T1000 (cell line): ENCODE measurements at places on chromosomes 11 and 22.

DNA sequence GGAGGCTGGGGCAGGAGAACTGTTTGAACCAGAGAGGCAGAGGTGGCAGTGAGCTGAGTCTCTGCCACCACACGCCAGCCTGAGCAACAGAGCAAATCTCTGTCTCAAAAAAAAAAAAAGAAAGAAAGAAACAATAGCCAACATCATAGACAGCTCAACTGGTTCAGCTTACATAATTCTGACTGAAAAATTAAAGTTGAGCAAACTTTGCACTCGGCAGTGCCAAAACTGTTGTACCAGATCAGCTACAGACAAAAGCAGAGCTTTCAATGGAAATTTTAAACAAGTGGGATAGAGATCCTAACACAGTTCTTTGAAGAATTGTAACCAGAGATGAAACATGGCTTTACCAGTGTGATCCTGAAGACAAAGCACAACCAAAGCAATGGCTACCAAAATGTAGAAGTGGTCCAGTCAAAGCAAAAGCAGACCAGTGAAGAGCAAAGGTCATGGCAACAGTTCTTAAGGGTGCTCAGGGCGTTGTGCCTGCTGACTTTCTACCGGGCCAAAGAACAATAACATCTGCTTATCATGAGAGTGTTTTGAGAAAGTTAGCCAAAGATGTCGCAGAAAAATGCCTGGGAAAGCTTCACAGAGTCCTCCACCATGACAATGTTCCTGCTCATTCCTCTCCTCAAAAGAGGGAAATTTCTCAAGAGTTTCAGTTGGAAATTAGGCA is 59.3 kb downstream of the TTC28 start:
- no peak for DNase-seq

DNA sequence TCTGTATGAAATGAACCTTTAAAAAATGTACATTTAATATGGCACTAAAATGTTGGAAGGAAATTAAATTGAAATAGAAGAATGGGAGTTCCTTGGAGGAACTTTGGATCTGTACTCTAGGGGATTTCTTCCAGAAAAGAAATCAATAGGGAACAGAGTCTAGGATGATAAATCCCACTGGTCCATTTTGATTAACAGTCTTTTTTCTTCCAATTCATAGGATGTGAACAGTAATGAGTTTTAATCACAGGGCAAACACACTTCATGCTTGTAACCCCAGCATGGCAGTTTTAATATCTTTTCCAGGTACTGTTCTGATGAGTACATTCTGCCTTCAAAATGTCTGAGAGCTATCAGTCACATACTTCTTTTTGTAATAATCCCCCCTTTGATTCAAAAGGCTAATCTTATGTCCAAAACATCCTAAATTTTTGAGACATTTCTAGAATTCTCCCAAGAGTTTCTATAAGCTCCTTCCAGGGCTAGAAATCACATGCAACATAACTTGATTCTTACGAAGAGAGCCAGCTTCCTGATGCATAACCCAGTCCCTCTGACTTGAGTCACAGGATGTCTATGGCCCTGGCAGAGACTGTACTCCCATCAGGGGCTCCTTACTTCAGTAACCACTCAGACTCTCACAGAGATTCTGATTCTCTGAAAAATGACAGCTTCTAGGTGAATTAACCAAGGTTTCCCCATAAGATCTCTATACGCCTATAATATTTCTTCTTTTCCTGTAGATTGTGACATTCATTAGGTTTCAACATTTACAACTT is 112.9 kb downstream of the SLC36A4 start:
- no peak for DNase-seq

DNA sequence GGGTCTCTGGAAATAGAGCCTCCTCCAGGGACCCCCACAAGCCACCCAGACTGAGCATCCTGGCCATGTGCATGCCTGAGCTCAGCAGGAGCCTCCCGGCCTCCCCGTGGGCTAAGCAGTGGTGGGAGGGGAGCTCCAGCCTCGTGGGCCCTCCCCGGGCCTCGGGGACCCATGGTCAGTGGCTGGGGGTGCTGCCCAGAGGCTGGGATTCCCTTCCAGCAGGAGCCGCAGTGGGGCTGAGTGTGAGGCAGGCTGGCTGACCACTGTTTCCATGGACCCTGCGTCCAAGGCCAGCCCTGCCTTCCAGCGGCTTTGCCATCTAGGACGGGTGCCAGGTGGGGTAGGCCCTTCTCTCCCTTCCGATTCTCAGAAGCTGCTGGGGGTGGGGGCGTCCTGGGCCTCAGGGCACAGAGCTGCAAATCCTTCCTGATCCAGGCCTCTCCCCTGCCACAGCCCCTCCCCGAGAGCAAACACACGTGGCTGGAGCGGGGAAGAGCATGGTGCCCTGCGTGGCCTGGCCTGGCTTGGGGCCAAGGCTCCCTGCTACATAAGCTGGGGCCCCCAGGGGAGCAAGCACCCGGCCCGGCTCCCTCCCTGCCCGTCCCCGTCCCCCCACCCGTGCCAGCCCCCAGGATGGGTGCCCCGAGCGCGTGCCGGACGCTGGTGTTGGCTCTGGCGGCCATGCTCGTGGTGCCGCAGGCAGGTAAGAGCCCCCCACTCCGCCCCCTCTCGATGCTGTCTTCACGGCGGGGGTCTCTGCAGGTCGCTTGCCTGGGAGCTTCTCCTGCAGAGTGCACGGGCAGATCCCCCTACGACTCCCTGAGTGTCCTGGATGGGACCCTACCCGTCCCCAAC is at the start of gene MUC5B:
Gene MUC5B, plus strand, starts transcription at position 576 of the 855 bp plus-strand sequence. Its CDS starts 58 bp downstream, at position 634.
- no peak for DNase-seq

DNA sequence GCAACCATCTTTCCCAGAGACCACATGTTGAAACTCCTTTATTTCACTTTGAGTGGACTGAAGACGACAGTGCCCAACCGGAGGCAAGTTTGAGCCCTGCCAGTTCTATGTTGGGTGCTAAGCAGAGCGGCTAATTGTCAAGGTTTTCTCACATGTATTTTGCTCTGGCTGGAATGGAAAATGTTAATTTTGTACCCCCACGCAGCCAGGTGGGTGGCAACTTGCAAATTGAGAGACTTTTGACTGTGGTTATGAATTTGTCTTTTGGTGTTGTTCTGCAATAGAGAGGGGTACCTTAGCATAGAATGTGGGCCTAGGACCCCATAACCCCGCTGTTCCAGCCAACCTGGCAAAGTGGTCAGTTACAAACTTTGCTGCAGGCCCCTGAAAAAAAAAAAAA is 42.5 kb upstream of the SLC5A12 start:
- no peak for DNase-seq

DNA sequence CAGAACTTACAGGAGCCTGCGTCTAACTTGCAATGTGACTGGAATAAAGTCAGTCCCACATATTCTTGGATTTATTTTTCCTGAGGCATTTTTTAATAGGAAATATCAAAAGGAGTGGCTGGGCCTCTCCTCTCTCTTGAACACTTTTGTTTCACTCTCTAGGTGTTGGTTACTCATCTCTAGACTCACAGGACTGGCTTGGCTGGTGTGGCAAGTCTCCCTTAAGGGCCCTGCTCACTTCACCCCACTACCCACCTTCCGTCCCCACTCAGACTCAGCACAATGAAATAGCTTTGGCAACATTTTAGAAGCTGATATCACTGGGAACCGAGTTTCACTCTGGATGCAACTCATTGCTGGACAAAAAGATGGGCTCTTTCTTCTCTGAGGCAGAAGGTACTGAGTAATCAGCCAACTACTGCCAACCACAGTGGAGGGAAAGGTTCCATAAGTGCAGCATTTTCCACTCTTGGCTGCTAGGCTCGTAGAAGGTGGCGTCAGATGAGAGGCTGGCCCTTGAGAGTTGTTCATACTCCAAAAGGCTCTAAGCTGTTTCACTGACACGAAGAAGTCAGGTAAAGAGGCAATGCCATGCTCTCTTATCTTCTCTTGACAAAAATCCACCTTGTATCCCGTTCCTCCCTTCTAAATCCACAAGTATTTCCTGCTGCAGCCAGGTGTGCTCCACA is 390.6 kb downstream of the SOX6 start:
- DNase-seq, result no peak

GRCh38 chr11:117879516-117880480 is 3.3 kb upstream of the FXYD6 start:
- no peak for DNase-seq

DNA sequence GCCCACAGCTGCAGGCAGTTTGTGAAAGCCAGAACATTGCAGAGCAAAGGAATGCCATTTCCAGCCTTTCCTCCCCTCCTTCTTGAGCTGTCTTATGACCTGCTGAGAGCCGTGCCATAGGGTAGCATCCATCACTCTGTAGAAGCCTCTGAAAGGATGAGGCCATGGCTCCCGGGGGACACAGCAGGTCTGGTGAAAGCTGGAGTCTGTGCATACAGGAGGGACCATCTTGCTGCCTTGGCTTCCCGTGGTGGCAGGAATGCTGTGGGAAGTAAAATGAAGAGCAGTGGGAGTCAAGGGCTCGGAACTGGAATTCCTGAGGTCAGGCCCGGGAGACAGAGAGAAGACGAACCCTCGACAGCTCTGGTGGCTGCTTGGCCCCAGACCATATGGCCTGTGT is 30.9 kb downstream of the ANO1 start:
- no peak for DNase-seq

DNA sequence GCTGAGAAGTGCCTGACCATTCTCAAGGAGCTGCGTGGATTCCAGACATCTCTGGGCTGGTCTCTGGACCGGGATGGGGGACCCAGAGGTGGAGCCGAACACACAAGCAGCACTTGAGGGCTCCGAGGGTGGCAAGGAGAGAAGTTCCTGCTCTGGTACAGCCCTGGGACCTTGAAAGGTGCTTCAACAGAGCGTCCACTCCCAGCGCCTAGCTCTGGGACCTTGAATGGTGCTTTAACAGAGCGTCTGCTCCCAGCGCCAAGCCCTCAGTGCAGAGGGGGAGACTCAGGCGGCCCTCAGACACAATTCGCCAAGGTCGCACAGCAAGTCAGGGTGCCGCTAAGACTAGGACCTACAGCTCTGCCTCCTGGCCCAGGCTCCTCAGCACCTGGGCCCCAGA is 10.6 kb upstream of the NPAS4 start:
- no peak for DNase-seq

DNA sequence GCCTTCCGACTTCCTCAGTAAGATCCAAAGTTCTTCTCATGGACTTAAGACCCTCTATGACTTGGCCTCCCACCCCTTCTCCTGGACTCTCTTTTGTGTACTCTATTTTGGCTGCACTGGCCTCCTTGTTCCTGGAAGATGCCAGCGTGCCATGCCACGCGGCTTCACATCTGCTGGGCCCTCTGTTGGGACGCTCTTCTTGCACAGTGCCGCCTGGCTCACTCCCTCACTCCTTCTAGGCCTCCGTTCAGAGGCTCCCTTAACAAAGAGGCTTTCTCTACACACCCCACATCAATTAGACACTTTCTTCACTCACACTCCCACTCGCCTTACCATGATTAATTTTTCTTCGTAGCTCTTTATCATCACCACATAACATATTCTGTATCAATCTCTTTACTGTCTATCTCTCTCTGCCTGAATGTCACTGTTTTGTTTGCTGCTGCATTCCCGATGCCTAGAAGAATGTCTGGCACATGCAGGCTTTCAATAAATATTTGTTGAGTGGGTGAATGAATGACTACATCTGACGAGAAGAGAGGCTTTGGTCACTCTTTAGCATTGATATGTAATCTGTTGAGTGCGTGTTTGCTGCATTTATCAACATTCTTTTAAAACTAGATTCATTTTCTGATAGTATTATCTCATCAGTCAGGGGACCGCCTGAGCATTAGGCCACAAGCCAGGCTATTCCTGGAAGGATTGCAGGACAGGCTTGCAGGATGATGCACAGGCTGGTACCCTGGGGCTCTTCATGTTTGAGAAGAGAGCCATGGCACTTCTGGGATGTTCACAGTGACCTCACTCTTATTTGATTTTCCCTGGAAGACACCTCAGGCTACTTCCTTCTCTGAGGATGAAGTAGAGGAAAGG is 60.6 kb upstream of the AMPD3 start:
- peak; percentile 77 for DNase-seq

- DNase-seq, result no peak
Observed at GRCh38 chr22:24051568-24051967, 40.5 kb downstream of the CABIN1 start.

GRCh38 chr22:35538801-35539321 is 1.8 kb upstream of the RASD2 start:
- no peak for DNase-seq
